ENCODE measurements at places on chromosomes 7 and 10.

GRCh38 chr7:148306759-148307158 lies 283.8 kb upstream of the C7orf33 start:
- DNase-seq, result no peak

DNA sequence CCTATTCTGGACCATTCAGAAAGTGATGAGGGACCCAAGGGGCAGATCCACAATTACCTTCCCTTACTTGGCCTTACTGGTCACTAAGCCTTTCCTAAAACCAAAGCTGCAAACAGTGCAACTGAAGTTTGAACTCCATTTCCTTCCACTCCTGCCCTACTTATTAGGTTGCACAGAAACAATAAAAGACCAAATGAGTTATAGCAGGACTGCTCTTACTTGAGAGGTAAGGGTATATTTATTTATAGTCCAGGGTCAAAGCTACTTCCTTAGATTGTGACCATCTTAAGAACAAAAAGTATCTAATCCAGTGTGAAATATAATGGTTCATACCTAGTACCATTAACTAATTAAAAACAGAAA lies 27.0 kb downstream of the CDK6 start:
- DNase-seq, result no peak

DNA sequence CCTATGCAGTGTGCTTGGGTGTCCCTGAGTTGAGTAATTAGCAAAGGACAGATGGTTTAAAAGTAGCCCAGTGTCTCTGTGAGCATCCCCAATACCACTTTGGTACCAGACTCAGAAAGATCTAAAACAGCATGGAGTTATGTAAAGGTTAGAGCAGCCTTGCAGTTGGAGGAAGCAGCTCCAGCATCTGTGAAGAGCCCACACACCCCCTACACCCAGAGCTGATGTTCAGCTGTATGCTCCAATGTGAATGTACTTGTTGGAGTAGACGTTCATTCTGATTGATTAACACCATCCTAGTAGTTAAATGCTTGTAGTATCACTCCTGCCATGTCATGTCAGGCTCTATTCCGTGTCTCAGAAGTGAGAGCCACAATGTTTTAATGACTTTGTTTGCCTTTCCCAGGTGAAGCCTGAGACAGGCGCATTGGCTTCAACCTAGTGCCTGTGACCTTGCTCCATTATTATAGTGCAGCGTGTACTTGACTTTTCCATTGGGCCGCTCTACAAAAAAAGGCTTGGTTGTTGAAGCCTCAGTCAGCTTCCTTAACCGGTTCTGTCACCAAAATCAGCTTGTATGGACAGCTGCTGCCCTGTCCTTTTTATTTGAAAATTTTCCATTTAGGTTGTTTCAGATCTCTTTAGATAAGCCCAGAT lies 154.2 kb downstream of the LCOR start:
- no peak for DNase-seq

- no peak for DNase-seq
Observed at GRCh38 chr10:113585949-113586348, 33.1 kb downstream of the HABP2 start.

GRCh38 chr7:79459381-79459780 lies 5.9 kb upstream of the MAGI2 start:
- DNase-seq, result no peak

- no peak for DNase-seq
Observed at GRCh38 chr10:71059054-71059818, 153.1 kb upstream of the UNC5B start.

GRCh38 chr7:75625868-75626267 lies 112.9 kb downstream of the HIP1 start:
- DNase-seq, result no peak

GRCh38 chr10:42961796-42962109 lies 115.1 kb upstream of the RET start:
- peak; percentile 37 for DNase-seq

Data from ureter (tissue), 1 donor.